ENCODE measurements at places on chromosomes 13 and 19. TPM values are rescaled to one million over a fixed set of nuclear protein-coding genes. Genes with fewer than 3 reads are reported as not detected.

The NLRP9 gene
- total RNA-seq: not detected

The ZNF302 gene
- 10.8 TPM for total RNA-seq

The EDNRB gene
- 0.10 TPM for total RNA-seq

The ZNF345 gene
- total RNA-seq: 2.5 TPM

The FXYD1 gene
- total RNA-seq: 0.95 TPM

The KLK12 gene
- total RNA-seq: not detected

The CDKN2D gene
- 15.3 TPM for total RNA-seq

The PEAK3 gene
- not detected for total RNA-seq

The AMER2 gene
- total RNA-seq: not detected

The GPR183 gene
- 65.7 TPM for total RNA-seq

The PCSK4 gene
- 0.46 TPM for total RNA-seq

The GFY gene
- not detected for total RNA-seq

The TTC9B gene
- not detected for total RNA-seq

The ZNF555 gene
- 1.2 TPM for total RNA-seq

The ARL11 gene
- total RNA-seq: 0.18 TPM

The CD22 gene
- 1.4 TPM for total RNA-seq

The SIGLEC6 gene
- total RNA-seq: 0.32 TPM
